Suprapubic skin (tissue), 4 donors: ENCODE measurements at places on chromosomes 12 and 14. TPM values are rescaled to one million over a fixed set of nuclear protein-coding genes. Genes with fewer than 3 reads are reported as not detected.

Gene OTX2
- not detected for total RNA-seq

Gene TSPAN9
- total RNA-seq: 27.8 TPM

DNA sequence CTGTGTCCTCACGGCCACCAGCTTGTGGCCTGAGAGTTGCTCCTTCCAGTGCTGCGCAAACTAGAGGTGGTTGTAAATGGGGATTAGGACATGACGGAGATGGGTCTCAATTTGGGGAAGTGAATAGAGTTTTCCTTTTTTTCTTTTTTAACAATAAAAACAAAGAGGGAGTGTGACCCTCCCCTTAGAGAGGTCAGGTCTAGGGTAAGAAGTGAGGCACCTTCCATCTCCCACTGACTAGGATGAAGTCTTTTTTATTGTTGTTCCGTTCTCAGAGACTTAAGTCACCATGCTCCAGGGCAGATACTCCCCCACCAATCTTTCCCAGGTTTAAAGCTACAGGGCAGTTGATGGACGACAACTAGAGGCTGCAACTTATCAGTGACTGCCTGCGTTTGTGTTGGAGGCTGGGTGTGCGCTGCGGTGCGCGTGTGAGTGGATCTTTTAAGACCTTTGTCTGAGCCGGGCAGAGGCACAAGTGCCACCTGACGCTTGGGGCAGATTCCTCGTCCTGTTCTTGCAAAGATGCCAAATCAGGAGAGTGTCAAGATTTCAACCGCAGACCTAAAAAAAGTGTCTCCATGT is 2.1 kb upstream of the GSC start:
- DNase-seq: no peak
- H3K4me1 ChIP-seq: peaks cover 29% of the 10 kb centered on the region
- H3K27ac ChIP-seq: no peak overlapping the region
- H3K27me3 ChIP-seq: peaks cover 100% of the 10 kb centered on the region

DNA sequence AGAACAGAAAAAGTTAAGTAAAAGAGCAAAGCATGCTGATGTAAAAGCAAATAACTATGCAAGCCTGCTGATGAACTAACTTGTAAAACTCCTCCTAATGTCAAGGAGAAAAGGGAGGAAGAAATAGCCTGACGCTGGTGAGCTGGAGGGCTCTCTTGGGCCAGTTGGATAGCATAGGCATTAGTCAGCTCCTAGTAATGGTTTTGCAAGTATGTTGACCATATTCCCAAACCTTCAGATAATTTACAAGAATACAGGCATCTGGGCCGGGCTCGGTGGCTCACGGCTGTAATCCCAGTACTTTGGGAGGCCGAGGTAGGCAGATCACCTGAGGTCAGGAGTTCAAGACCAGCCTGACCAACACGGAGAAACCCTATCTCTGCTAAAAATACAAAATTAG is 871.4 kb downstream of the C12orf50 start:
- DNase-seq: no peak
- H3K27ac ChIP-seq: no peak overlapping the region
- H3K36me3 ChIP-seq: no peaks in the 10 kb centered on the region
- H3K27me3 ChIP-seq: no peaks in the 10 kb centered on the region
- H3K4me3 ChIP-seq: no peak overlapping the region

GRCh38 chr14:67577909-67578749 is 21.9 kb downstream of the PIGH start:
- no peak overlapping the region for H3K27ac ChIP-seq
- H3K36me3 ChIP-seq: peaks cover 21% of the 10 kb centered on the region
- no peaks in the 10 kb centered on the region for H3K4me1 ChIP-seq
- H3K27me3 ChIP-seq: no peaks in the 10 kb centered on the region

GRCh38 chr12:54936736-54937135 is 47.8 kb downstream of the TESPA1 start:
- H3K36me3 ChIP-seq: no peaks in the 10 kb centered on the region
- no peak overlapping the region for H3K4me3 ChIP-seq
- H3K4me1 ChIP-seq: peaks cover 17% of the 10 kb centered on the region
- no peak for DNase-seq
- no peak overlapping the region for H3K27ac ChIP-seq

- no peak for DNase-seq
- H3K36me3 ChIP-seq: no peaks in the 10 kb centered on the region
- H3K27me3 ChIP-seq: no peaks in the 10 kb centered on the region
- no peak overlapping the region for H3K4me3 ChIP-seq
These were observed 15.1 kb downstream of the NUAK1 start for GRCh38 chr12:106123551-106124081.

GRCh38 chr12:109759595-109759994 is 46.0 kb downstream of the FAM222A start:
- H3K36me3 ChIP-seq: no peaks in the 10 kb centered on the region
- peak; percentile 53 for DNase-seq
- H3K27me3 ChIP-seq: peaks cover 5% of the 10 kb centered on the region
- no peak overlapping the region for H3K4me3 ChIP-seq

DNA sequence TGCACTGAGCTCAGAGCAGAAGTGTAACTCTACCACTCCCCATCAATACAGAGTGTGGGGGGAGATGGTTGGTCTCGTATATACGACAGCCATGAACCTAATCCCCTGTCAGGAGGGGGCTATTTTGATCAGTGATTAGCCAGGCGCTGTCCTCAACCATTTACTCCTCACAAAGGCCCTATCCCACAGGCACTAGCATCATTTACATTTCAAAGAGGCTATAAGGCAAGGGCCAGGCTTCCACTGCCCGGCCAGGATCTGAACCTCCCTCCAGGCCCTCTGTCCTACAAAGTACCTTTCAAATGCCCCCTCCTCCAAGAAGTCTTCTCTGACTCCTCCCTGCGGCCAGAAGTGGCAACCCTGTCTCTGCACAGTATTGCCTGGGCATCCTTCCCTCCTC is 74.7 kb downstream of the ITPK1 start:
- no peak for DNase-seq
- no peaks in the 10 kb centered on the region for H3K36me3 ChIP-seq

DNA sequence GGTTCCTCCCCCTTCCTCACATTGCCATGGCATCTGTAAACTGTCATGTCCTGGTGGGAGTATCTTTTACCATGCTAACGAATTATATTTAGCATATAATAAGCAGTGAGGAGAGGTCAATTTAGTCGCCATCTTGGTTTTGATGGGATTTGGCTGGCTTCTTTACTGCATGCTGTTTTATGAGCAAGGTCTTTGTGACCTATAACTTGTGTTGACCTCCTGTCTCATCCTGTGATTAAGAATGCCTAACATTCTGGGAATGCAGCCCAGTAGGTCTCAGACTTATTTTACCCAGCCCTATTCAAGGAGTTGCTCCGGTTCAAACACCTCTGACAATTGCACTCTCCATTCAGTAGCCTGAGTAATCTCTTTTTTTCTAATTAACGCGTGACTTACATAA is 2.1 kb upstream of the EIF4B start:
- H3K4me3 ChIP-seq: no peak overlapping the region
- no peak overlapping the region for H3K27ac ChIP-seq
- no peak for DNase-seq
- peaks cover 4% of the 10 kb centered on the region for H3K36me3 ChIP-seq

DNA sequence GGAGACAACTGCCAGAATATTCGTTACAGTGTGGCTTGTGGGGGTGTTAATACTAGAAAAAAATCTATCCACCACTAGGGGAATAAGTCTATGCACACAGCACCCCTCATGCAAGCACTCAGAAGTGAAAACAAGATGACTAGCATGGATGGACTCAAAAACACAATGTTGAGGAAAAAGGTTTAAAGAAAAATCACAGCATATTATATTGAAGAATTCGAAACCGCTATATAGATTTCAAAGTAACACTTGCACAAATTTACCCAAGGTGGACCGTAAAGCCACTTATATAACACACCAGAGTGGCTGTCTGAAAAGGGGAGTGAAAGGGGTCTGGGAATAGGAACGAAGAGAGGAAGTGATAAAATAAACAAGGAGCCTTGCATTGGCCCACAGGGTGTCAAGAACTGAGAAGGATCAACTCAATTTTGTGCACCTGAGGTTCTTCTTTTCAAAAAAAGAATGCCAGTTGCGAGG is 544 bp downstream of the ABCD4 start:
- DNase-seq: no peak
- H3K4me3 ChIP-seq: peak overlapping the region; percentile 59
- H3K36me3 ChIP-seq: peaks cover 18% of the 10 kb centered on the region
- peaks cover 33% of the 10 kb centered on the region for H3K4me1 ChIP-seq
- H3K27me3 ChIP-seq: no peaks in the 10 kb centered on the region
- H3K27ac ChIP-seq: peak overlapping the region; percentile 83

DNA sequence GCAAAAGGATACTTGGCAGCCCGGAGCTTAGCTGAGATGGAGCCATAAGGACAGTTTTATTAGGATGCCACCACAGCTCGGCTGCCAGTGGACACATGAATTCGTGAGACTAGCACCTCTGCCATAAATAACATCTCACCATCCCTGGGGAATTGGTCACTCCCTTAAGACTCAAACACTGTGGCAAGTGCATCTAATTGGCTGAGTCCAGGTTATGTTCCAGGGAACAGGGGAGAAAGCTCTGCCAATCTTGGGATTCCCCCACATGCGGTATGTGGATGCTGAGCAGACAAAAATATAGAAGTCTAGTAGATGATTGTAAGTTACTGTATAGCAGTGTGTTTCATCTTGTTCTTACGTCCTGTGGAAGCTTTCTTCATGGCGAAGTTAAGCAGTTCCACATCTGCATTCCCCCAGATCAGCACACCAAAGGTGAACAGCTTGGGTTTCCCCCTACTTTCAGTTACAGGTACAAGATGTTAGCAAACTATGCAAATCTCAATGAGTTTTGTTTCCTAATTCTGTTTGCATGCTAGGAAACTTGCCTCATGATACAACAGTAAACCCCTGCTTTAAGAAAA is 131.1 kb downstream of the ETV6 start:
- no peak overlapping the region for H3K27ac ChIP-seq
- no peaks in the 10 kb centered on the region for H3K36me3 ChIP-seq
- no peak overlapping the region for H3K4me3 ChIP-seq
- peaks cover 8% of the 10 kb centered on the region for H3K4me1 ChIP-seq
